ENCODE measurements at places on chromosomes 4 and X.

DNA sequence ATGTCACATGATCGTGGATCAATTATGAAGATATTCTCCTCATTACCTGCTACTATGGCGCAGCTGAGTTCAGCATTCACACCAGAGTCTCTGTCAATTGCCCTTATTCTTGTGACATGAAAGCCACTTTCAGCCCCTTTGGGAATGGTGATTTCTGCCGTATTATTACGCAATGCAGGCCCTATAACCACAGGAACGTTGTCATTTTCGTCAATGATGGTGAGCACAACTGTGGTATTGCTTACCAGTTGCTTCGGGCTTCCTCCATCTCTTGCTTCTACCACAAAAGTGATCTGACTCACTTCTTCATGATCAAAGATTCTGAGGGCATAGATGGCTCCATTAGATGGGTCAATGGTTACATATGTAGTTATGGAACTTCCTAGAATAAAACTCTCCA, 2.1 kb downstream of the PCDH18 start:
- DNase-seq = no peak

GRCh38 chr4:152620218-152620617, 59.6 kb downstream of the TMEM154 start:
- no peak for DNase-seq

GRCh38 chr4:26660261-26660660, 76.4 kb downstream of the TBC1D19 start:
- DNase-seq = no peak

GRCh38 chr4:8404791-8405515, 35.6 kb downstream of the ACOX3 start:
- DNase-seq = no peak

DNA sequence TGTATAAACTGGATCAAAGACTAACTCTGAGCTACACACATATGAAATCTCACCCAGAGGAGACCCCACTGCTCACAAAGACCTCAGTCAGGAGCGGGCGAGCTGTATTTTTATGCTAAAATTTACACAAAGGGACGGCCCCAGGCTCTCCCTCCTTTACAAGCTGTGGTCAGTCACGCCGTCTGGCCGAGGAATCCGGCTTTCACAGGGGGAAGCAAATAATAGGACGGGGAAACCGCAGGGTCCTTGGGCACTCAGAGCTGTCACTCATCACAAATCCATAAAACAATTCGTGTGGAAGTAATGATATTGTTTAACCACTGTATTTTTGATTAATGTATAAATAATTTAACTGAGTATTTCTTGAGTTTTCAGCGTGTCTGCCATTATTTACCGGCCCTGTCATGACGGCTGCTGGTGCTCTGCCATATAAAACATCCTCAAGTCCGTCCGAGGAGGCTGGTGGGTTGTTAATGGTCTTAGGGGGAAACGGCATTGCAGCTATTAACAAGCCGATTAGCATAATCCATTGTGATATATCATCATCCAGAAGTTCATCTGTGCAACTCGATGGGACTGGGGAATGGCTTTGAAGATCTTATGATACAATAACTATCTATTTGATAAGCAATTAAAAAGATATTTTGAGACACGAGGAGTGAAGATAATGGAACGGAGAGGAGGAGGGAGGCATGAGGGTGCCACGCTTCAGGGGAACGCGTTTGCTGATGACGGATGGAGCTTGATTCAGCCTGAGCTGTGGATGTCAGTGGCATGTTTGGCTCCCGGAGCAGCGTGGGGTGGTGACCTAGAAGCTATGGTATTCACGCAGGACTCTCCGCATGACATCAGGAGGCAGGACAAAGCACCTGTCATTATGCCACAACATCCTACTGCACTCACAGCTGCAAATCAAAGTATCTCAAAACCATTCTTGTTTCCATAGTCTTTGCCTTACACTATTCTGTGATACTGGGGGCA, 150.9 kb downstream of the SHOX start:
- no peak for DNase-seq

DNA sequence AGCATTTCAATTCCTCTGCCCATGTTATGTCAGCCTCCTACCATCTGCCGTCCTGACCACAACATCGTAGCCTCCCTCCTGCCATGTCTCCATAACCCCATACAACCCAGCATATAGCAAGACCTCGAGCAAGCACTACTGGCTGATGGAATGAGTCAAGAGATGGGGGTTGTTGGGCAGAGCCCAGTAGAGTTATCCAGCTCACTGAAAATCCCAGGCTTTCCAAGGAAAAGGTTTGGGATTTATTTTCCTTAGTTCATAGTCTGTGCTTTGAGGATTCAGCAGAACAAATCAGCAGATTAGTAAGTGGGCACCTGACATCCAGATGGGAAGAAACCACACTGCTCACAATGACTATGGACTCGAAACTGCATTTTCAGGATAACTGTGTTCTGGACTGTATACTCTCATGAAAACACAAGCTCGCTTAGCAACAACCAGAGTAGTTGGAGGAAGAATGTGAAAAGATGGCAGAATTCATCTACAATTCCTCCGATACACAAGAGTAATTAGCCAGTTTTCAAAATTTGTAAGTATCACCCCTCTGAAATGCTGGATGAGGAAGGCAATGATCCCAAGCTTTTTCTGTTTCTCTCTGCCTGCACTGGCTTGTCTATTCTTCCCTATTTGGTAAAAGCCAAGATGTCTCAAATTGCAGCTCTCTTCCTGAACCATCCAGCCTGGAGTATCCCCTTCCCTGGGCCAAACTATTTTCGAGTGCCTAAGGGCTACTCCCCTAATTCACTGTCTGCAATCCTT, 186.2 kb upstream of the TBL1X start:
- no peak for DNase-seq

DNA sequence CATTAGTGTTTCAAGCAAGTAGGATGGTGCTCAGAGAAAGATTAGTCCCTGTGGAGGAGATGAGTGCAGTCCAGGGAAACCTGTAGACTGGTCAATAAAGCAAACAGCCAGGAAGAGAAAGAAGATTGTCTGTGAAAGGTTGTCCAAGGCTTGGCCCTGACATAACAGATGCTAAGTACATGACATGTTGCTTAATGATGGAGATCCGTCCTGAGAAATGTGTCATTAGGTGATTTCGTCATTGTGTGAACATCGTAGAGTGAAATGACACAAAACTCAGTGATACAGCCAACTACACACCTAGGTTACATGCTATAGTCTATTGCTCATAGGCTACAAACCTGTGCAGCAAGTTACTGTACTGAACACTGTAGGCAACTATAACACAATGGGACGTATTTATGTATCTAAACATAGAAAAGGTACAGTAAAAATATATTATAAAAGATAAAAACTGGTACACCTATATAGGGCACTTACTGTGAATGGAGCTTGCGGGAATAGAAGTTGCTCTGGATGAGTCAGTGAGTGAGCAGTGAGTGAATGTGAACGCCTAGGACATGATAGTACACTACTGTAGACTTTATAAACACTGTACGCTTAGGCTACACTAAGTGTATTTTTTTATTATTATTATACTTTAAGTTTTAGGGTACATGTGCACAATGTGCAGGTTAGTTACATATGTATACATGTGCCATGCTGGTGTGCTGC, 9.0 kb upstream of the PRSS48 start:
- no peak for DNase-seq

DNA sequence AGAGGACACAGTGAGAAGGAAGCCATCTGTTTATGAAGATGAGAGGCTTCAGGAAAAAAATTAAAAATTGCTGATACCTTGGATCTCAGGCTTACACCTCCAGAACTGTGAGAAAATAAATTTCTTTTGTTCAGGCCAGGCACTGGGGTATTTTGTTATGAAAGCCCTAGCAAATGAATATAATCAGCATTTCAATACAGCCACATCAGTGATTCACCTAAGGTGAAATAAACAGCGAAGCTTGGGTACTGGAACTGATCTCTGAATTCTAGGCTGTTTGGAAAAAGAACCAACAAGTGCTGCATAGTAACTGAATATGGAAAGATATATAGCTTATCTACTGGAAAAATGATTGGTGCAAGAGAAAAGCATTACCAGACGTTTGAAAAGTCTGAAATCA, 88.5 kb downstream of the PDS5A start:
- no peak for DNase-seq

DNA sequence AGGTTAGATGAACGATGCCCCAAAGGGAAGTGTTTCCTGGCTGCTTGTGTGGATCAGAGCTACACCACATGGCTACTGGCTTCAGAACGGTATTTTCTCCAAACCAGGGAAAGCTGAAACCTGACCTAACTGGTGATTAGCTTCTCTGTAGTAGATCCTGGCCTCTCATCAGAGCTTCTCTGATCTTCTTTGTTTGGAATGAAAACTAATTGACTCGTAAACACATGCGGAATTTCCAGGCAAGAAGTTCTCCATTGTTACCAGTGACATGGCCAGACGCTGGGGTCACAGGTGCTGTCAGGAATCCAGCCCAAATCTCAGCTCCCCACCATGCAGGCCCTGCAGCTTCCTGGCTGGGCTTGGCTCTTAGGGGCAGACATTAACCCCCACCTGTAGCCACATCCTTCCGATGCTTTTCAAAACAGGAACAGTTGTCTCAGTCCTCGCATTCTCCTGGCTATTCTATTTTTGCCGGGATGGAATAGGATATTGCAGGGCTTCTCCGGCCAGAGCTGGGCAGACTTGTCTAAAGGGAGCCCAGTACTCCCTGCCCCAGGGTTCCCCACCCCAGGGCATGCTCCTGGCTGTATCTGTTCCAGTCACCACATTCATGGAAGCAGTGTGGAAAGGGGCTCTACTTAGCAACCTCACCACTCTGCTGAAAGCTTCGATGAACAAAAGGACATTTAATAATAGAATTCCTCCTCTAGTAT, 305.4 kb upstream of the F9 start:
- no peak for DNase-seq

GRCh38 chr4:106126062-106126461, 189.9 kb downstream of the TBCK start:
- no peak for DNase-seq

GRCh38 chr4:167136270-167136669, 98.0 kb downstream of the SPOCK3 start:
- DNase-seq = no peak

- no peak for DNase-seq
These were observed 139.3 kb downstream of the BMPR1B start for GRCh38 chr4:94897023-94897422.

GRCh38 chrX:45722471-45722870, 521.8 kb upstream of the DIPK2B start:
- DNase-seq = no peak

- DNase-seq = no peak
These were observed 8.8 kb upstream of the RASL11B start for GRCh38 chr4:52853351-52853750.

DNA sequence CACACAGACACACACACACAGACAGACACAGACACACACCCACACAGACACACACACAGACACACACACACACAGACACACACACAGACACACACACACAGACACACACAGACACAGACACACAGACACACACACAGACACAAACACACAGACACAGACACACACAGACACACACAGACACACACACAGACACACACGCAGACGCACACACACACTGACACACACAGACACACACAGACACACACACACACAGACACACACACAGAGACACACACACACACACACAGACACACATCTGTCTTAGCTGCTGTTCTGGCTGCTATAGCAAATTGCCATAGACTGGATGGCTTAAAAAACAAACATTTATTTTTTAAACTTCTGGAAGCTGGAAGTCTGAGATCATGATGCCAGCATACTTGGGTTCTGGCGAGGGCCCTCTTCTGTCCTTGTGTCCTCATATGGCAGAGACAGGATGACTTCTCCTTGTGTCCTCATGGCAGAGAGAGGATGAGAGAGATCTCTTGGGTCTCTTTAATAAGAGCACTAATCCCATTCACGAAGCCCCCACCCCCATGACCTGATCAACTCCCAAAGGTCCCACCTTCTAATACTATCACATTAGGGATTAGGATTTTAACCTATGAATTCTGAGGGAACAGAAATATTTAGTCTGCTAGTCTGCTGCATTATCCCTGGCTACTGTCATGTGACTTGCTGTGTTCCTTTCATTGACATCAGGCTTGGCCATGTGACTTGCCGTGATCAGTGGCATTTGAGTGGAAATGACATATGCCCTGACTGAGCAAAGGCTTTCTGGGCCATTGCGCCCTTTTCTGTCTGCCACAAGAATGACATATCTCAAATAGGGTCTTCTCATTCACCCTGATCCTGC, 32.7 kb upstream of the RASGEF1B start:
- DNase-seq = no peak

GRCh38 chr4:93649828-93650227, 178.7 kb upstream of the ATOH1 start:
- DNase-seq = no peak

DNA sequence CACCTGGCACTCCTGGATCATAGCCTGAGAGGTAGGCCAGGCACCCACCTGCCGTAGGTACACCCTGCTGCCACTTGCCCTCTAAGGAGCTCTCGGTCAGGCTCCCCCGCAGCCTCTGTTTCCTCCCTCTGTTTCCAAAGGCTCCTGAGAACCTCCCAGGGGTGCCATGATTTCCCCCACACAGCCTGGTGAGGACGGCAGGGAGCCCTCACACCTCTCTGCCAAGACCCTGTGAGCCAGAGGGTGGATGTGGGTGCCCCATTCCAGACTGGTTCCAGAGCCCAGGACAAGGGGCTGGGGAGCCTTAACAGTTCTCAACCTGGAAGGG, 1.6 kb upstream of the ABLIM2 start:
- no peak for DNase-seq

DNA sequence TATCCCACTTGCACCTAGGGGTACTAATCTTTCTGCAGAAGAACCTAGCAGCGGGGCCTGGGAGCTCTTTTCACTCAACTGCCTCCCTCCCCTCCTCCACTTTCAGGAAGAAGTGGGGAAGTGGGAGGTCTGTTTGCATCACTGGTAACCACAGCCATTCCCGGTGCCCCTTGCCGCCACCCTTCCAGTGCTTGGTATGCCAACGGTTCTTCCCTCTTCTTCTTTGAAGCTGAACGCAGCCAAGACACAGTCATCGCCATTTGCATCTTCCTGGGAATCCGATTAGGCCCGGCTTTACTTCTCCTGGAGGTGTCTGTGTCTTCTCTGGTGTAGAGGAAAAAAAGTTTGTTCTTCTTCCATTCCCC, 47.2 kb upstream of the RBPJ start:
- no peak for DNase-seq

GRCh38 chr4:150515135-150515534, 66.8 kb upstream of the MAB21L2 start:
- no peak for DNase-seq

DNA sequence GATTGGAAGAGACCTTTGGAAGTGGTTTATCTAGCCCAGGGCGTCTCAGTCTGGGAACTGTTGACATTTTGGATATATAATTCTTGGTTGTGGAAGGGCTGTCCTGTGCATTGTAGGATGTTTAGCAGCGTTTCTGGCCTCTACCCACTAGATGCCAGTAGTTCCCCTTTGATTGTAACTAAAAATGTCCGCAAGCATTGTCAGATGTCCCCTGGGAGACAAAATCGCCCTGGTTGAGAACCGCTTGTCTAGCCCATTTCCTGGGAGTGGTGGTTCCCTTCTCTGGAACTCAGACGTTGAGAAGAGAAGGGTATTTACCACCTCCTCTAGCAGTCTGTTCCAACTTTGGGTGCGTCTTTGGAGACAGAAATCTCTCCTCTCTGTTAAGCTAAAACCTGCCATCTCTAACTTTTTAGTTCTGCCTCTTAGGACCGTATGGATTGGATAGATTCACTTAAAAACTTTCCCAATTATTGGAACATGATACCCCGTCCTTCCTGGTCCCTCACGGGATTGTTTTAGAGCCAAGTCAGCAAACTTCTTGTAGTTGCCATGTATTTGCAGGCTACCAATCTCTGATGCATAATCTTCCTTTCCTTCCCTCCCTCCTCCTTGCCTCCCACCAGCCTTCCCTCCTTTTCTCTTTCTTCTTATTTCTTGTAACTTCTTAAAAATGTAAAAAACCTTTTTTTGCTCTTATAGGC, 13.9 kb downstream of the TMEM165 start:
- no peak for DNase-seq

- DNase-seq = no peak
These were observed 120.2 kb upstream of the FAM9C start for GRCh38 chrX:13164611-13165010.

Measured in stimulated activated CD4-positive, alpha-beta T cell treated with anti-CD3 and anti-CD28 coated beads, Interleukin-12 subunit alpha, Interleukin-12 subunit beta, amount 100 ng/mL, for 24 hours (primary cell).